Stimulated activated CD4-positive, alpha-beta T cell treated with anti-CD3 and anti-CD28 coated beads, TNF-alpha, amount 100 ng/mL, for 24 hours (primary cell): ENCODE measurements at places on chromosomes 2 and 18.
A peak's percentile ranks its signal among the peaks of the same experiment; 100 is the strongest.

DNA sequence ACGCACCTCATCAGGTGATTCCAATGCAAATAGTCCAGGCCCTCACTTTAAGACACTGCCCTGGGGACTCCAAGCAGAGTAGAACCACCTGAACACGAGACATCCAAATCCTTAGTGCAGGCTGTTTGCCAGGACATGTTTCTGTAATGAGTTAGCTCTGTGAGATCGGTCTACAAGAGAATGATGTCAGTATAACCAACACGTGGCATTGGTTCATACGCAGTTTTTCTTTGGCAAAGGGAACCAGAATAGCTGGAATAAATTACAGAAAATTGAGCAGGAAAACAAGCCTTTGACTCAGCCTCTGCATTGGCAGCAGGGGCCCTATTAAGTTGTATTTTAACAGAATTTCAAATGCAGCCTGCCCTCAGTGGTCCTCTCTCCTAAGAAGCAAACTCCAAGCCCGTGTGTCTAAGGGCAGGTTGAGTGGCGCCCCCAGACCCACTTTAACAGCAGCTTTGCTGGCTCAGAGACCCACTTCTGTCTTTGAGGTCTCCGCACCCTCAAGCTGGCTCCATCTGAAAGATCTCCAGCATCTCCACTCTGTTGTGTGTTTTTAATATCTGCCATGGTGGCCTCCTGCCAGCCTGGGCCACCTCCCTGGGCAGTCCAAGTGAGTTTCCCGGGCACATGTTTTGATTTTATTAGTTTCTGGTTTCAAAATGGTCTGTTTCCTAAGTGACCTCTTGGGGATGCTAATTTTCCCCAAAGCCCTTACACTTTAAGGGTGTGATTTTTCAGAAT lies 61.3 kb downstream of the ALPK2 start:
- no peak for DNase-seq

DNA sequence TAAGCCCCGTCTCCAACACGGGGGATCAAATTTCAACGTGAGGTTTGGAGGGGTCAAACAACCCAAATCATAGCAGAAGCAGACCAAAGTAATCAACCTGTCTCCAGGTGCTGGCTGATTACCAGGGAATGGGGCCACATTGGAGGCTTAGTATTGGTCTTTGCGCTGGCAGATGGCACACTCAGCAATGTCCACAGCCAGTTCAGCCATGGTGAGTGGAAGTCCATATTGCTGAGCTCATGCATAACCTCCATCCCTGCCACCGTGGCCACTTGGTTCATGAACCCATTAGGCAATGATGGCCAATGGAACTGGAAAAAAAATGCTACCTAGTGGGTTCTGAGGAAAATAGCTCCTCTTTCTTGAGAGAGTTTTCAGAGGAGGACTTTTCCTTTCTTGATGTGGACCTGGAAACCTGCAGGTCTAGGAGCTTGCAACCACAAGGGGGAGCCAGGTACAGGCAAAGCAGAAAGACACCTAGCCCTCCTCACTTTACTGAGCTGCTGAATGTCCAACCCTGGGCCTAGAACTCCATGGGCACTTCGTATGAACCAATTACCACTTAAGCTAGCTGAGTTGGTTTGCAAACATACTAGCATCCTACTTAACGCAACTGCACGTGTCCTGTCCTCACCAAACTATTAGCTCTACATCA lies 128.0 kb upstream of the GYPC start:
- peak; percentile 47 for DNase-seq

DNA sequence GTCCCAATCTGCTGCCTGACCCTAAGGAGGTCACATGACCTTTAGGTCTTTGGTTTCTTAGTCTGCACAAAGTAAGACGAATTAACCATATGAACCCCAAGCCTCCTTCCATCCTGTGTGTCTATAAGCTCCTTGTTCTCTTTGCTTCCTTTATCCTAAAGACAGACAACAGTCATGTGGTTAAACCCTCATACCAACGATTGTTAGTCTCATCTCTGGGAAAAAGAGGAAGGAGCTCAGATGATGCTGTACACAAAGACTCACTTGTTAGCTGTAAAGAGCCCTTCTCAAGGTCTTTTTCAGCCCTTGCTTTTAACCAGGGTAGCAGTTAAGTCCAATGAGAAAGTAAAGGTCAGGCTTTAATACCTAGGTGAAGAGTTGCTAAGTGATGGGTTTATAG lies 443.7 kb downstream of the TNS1 start:
- DNase-seq: no peak

- DNase-seq: no peak
Measured at GRCh38 chr2:173524256-173524955, 169.7 kb downstream of the CDCA7 start.

GRCh38 chr18:33291539-33291938 lies 149.0 kb downstream of the CCDC178 start:
- DNase-seq: no peak

DNA sequence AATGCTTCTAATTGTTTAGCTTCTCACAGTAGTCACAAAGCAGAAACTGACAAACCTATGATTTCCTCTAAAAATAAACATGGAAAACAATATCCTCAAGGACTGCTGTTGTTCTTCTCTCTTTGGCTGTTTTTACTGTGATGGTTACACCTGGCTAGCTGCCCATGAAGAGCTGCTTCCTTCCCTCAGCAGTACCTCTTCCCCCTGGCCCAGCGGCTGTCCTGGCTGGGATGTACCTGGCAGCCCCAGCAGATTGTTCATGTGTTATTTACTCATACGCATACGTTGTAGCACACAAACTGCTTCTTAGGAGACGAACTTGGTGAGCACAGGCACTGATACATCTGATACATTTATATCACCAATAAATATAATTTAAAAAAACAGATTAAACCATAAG lies 27.4 kb downstream of the NEMP2 start:
- DNase-seq: no peak

GRCh38 chr2:31269087-31269486 lies 35.1 kb downstream of the EHD3 start:
- DNase-seq: no peak

DNA sequence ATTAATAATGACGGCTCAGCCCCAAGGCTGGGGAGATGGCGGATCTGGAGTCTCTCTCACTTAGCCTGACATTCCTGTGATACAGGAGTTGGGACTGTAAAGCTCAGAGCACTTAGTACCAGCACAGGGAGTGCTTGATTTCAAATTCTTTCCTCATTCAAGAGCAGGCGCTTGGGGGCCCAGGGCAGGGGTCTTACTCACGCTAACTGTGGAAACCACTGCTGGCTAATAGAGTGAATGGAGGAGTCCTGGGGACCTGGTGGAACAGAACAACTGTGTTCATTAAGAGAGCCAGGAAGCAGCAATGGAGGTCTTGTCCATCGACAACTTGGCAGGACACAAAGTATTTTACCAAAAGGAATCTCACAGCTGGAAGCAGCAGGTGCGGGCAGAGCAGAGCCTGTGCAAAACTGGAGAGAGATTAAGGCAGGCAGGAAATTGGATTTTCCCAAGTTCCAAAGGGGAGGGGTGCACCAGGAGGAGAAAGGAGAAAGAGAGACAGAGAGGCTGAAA lies 358.9 kb downstream of the TNS1 start:
- no peak for DNase-seq

DNA sequence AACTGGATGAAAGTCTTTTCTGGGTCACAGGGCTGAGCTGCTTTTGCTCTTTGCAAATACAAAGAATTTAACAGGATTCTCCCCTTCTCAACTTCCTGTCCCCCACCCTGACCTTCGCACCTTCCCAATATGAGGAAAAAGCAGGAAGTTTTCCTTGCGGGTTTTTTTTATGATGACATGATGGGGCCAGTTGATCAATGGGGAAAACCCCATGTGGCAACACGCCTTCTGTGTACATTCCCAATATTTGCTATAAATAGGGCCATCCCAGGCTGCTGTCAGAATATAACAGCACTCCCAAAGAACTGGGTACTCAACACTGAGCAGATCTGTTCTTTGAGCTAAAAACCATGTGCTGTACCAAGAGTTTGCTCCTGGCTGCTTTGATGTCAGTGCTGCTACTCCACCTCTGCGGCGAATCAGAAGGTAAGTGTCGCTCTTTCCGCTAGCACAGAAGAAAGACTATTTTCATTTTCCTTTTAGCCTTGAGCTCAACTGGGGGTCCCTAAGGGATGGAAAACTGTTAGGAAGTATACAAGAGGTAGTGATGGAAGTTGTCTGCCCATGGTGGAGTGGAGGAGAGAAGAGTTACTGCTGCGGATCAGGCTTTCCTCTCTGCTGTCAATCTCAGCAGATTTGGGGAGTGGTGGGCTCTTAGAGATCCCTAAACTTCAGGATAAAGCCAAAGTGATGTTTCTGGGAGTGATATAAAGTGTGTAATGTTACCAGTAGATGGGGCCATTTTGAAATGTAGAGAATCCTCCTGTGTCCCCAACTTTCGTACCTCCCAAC lies at the start of gene CCL20:
Gene CCL20 (plus strand): TSS at position 281 of the 792 bp plus-strand sequence. CDS start 70 bp downstream, at position 351.
- DNase-seq: no peak
